Activated CD8-positive, alpha-beta T cell treated with anti-CD3 and anti-CD28 coated beads, Interleukin-2, amount 10 ng/mL, durations not matched to agents 7 days and 5 days (primary cell): ENCODE measurements at places on chromosomes 5 and 9. TPM values are rescaled to one million over a fixed set of nuclear protein-coding genes. Genes with fewer than 3 reads are reported as not detected.

Gene BHMT
- total RNA-seq: not detected

Gene PPP3R2
- total RNA-seq: not detected

Gene BTNL3
- total RNA-seq: not detected

Gene CTSV
- 0.29 TPM for total RNA-seq

Gene PCDHA1
- total RNA-seq: not detected

Gene GFI1B
- total RNA-seq: not detected

Gene MZB1
- 19.9 TPM for total RNA-seq

Gene SLC45A2
- not detected for total RNA-seq
